ENCODE measurements at places on chromosomes 6 and 20. TPM values are rescaled to one million over a fixed set of nuclear protein-coding genes. Genes with fewer than 3 reads are reported as not detected.

LZTS3 gene
- 1.3 TPM for polyA plus RNA-seq

RAD21L1 gene
- not detected for polyA plus RNA-seq

NMBR gene
- 1.1 TPM for polyA plus RNA-seq

GABRR1 gene
- 0.85 TPM for polyA plus RNA-seq

TSPO2 gene
- polyA plus RNA-seq = not detected

EMILIN3 gene
- 0.53 TPM for polyA plus RNA-seq

SLC17A2 gene
- polyA plus RNA-seq = not detected

PRDM1 gene
- polyA plus RNA-seq = 0.55 TPM

SUMO4 gene
- 2.7 TPM for polyA plus RNA-seq

ZNF337 gene
- polyA plus RNA-seq = 2.4 TPM

CLPSL2 gene
- polyA plus RNA-seq = 1.9 TPM

MYLK4 gene
- polyA plus RNA-seq = 0.27 TPM

MEP1A gene
- polyA plus RNA-seq = not detected

ACAT2 gene
- polyA plus RNA-seq = 15.8 TPM

POU3F2 gene
- polyA plus RNA-seq = 2.4 TPM

PTK6 gene
- not detected for polyA plus RNA-seq

SH3BGRL2 gene
- polyA plus RNA-seq = 2.0 TPM

LPIN3 gene
- not detected for polyA plus RNA-seq

OPRL1 gene
- not detected for polyA plus RNA-seq

BMP2 gene
- 0.79 TPM for polyA plus RNA-seq

FERMT1 gene
- polyA plus RNA-seq = not detected

DDAH2 gene
- polyA plus RNA-seq = 2.6 TPM

TPBG gene
- 0.48 TPM for polyA plus RNA-seq

ATP9A gene
- 15.6 TPM for polyA plus RNA-seq

CGA gene
- polyA plus RNA-seq = not detected

MDFI gene
- not detected for polyA plus RNA-seq

SIRPB1 gene
- polyA plus RNA-seq = 5.8 TPM

SYNDIG1 gene
- 92.0 TPM for polyA plus RNA-seq

MCM3 gene
- polyA plus RNA-seq = 11.9 TPM

SOX4 gene
- 3.5 TPM for polyA plus RNA-seq

ANGPT4 gene
- not detected for polyA plus RNA-seq

SNX21 gene
- polyA plus RNA-seq = 2.8 TPM

CD93 gene
- not detected for polyA plus RNA-seq

DUSP15 gene
- polyA plus RNA-seq = not detected

TRAM2 gene
- polyA plus RNA-seq = 0.45 TPM

GCNT2 gene
- 4.0 TPM for polyA plus RNA-seq

VPS52 gene
- polyA plus RNA-seq = 31.6 TPM

SPATS1 gene
- polyA plus RNA-seq = not detected
